ENCODE measurements at places on chromosomes 12 and 14.

DNA sequence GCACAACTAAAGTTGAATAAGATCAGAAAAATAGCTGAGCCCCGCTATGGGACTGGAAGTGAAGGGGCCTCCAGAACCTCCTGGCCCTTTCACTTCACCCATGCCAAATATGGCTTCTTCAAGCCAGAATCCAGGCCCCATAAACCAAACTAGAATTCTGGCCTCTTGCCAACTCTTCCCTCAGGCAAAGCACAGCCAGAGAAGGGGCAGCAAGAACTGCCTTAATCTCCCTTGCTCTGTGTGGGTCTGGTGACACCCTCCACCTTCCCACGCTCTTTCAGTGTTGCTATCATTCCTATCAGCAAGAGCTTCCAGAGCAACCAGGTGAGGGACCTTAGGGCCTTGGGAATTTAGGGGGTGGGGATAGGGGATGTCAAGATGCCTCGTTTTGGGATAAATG lies 3.1 kb upstream of the PNMA1 start:
- H3K27me3 ChIP-seq = no peaks in the 10 kb centered on the region
- peaks cover 6% of the 10 kb centered on the region for H3K36me3 ChIP-seq
- H3K4me1 ChIP-seq = peaks cover 5% of the 10 kb centered on the region

DNA sequence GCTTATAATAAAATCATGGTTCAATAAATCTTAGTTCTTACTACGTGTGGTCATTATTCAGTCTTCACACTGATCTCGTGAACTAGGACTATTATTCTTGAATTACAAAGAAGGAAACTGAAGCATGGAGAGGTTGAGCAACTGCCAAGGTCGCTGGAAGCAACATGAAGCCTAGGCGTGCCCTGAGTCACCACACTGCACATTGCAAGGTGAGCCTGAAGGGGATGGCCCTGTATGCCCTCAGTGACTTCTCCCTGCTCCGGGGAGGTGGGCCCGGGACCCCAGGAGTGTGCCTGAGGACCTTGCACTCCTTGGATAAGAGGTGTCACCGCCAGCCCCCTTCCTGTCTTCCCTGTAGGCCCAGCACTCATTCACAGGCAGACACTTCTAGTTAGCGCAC lies 161.6 kb downstream of the CACNA1C start:
- DNase-seq = no peak
- H3K27ac ChIP-seq = no peak overlapping the region
- no peaks in the 10 kb centered on the region for H3K36me3 ChIP-seq
- H3K4me1 ChIP-seq = peaks cover 10% of the 10 kb centered on the region
- H3K27me3 ChIP-seq = no peaks in the 10 kb centered on the region
- no peak overlapping the region for H3K4me3 ChIP-seq

- H3K4me1 ChIP-seq = no peaks in the 10 kb centered on the region
- no peak overlapping the region for H3K27ac ChIP-seq
- DNase-seq = peak; percentile 24
- no peaks in the 10 kb centered on the region for H3K27me3 ChIP-seq
- H3K36me3 ChIP-seq = no peaks in the 10 kb centered on the region
- H3K4me3 ChIP-seq = no peak overlapping the region
Measured at GRCh38 chr14:100539003-100539660, 48.1 kb downstream of the BEGAIN start.

DNA sequence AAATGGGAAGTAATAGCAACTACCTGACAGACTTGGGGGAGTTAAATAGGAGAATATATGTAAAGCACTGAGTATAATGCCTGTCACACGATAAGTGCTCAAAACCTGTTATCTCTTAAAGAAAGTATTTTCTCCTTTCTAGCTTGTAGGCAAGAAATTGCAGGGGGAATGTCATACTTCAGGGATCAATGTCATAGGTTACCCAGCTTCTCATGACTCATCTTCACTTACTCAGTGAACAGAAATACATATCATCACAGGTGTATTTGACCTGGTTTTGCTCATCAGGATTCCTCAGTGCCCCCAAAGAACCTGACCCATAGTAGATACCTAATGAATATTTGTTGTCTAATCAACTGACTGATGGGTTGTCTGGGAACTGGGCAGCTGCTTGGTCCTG lies 285.0 kb upstream of the ATP2B1 start:
- H3K36me3 ChIP-seq = no peaks in the 10 kb centered on the region
- no peaks in the 10 kb centered on the region for H3K4me1 ChIP-seq
- no peak overlapping the region for H3K4me3 ChIP-seq
- no peak overlapping the region for H3K27ac ChIP-seq
- DNase-seq = no peak
